Activated T-cell treated with anti-CD3 and anti-CD28 coated beads for 1 hour (primary cell): ENCODE measurements at places on chromosomes 13 and 19.

- no peak for DNase-seq
Observed at GRCh38 chr19:39953915-39954314, 17.1 kb upstream of the PSMC4 start.

DNA sequence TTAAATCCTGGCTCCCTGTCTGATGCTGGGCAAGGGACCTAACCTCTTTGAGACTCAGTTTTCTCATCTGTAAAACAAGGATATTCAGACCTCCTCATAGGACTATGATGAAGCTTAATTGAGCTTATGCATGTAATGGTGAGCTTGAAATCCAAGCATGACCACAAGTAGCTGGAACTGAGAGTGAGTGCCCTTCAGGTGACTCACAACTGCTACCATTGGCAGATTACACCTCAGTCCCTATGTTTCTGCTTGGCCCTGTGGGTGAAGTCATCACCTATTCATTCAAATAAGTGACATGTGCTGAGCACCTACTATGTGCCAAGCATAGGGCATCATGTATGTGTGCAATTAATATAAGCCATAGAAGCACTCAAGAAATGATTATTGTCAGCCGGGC lies 25.7 kb downstream of the NOVA2 start:
- no peak for DNase-seq

GRCh38 chr13:44413095-44413494 lies 39.5 kb downstream of the SERP2 start:
- DNase-seq, result no peak

DNA sequence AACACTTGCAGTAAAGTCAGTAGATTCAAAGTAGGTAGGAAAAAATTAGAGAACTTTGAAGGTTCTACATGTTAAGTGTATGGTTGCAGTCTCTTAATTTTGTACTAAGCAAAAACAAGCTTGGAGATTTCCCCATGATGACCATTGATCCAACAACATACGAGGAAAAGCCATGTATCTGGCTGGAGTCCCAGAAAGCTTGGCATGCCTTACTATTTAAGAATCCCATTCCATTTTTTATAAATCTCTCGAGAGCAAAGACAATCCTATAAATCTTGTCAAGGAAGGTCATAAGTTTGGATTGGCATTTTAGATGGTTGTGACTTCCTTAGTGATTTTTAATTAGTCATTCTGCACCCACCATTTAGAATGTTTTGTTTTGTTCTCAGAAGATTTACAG lies 495.9 kb downstream of the GPC5 start:
- DNase-seq, result no peak

- DNase-seq, result no peak
Observed at GRCh38 chr19:53644061-53644816, 12.4 kb downstream of the DPRX start.

GRCh38 chr19:12034198-12034597 lies 1.3 kb downstream of the ZNF433 start:
- DNase-seq, result no peak

DNA sequence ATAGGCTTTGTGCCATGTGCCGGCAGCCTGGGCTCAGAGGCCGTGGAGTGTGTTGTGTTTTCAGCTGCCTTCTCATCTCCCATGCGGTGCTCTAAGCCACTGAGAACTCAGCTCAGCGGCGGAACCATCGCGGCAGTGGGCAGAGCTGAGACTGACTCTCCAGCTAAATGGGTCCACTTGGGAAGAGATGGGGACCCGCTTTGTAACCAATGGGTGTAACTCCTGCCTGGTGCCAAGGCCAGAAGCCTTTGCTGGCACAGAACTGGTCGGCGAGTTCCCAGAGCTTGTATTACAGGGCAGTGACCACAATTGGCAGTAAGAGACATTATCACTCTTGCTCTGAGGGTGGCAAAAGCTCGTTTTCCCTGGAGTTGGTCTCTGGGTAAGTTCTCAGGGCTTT lies 183.0 kb downstream of the STK24 start:
- no peak for DNase-seq

DNA sequence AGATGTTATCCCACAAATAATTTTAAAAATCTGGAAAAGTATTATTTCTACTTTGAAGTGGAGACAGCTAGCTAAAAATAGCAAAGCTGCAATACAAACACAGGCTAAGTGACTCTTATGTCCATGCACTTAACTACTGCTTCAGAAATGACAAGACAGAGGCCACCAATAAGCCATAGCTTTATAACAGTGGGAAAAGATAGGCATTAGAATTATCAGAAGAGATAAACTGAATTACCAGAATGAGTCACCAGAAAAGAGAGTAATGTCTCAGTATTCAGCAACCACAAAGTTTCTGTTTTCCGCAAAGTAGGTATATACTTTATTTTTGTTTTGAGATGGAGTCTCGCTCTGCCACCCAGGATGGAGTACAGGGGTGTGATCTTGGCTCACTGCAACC lies 17.1 kb downstream of the CLN5 start:
- no peak for DNase-seq

GRCh38 chr19:12748489-12748888 lies 3.1 kb upstream of the BEST2 start:
- DNase-seq, result no peak

- peak; percentile 7 for DNase-seq
Observed at GRCh38 chr19:37817180-37817981, 38.0 kb upstream of the ZNF573 start.

GRCh38 chr13:30016398-30016797 lies 166.0 kb upstream of the UBL3 start:
- DNase-seq, result no peak

- DNase-seq, result peak; percentile 23
Observed at GRCh38 chr19:14118165-14119051, 846 bp upstream of the PRKACA start.

DNA sequence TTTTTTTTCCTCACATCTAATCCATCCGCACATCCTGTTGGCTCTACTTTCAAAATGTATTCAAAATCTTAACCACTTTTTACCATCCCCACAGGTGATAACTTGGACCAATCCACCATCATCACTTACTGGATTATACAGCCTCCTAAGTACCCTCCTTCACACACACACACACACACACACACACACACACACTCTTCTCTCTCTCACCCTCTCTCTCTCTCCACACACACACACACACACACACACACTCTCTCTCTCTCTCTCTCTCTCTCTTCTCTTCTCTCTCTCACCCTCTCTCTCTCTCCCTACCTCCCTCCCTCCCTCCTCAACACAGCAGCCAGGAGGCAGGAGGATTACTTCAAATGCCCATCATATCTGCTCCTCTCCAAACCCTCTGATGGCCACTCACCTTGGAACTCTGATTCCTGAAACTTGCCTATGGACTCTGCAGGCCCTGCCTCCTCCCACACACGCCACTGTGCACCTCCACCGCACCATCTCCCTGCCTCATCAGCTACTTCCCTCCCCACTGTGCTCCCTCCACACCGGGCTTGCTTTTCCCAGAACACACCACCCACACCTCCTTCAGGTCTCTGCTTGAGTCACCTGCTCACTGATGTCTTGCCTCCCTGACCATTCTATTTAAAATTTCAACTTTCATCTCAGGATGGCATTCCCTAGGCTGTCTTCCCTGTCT lies 39.7 kb downstream of the RCBTB2 start:
- no peak for DNase-seq

GRCh38 chr13:21322327-21322965 lies 136.7 kb downstream of the ZDHHC20 start:
- DNase-seq, result no peak

- DNase-seq, result peak; percentile 37
Observed at GRCh38 chr19:8515317-8515716, 1.4 kb upstream of the ZNF414 start.

GRCh38 chr19:48681127-48681470 lies 8.3 kb upstream of the NTN5 start:
- no peak for DNase-seq

GRCh38 chr13:31826521-31826920 lies 87.2 kb downstream of the RXFP2 start:
- DNase-seq, result no peak

DNA sequence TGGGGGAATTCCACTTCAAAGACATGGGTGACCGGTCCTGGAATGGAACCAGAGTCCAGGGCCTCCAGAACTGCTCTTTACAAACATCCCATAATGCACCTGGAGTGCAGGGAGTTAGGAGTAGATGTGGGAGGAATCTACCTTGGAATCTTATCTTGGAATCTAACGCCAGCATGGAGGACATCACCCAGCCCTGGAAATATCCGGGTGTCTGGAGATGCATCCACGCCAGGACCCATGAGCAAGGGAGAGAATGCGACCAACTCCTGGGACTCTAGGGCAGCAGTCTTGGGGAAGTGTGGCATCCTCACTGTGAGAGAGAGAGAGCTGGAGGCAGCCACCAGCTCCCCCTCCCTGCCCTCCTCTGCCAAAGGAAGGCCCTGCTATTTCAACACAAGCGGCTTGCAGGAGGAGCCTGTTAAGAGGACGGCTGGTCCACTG lies 211.8 kb downstream of the UQCRFS1 start:
- no peak for DNase-seq

DNA sequence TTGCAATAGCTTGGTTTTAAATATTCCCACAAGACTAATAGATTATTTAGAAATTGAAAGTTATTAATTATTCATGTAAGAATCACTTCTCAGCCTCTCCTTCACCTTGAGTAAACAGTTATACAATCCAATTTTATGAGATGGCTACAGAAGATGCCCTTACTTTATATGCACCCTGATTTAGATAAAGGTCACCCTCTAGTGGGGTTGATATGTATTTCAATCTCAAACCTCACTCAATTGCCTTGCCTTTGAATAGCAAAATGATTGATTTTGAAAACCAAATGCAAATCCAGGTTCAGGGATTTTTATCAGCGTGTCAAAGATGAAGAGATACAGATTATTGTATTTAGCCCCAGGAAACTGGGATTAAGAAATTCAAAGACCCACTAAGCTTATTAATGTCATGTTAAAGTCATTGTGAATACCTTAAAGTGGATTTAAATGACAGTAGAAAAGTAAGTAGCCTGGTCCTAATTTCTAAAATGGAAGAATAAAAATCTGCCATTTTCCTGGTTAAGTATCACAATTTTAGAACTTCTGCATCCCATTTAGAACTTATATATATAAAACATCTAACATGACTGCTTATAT lies 305.1 kb downstream of the ITGBL1 start:
- DNase-seq, result no peak

DNA sequence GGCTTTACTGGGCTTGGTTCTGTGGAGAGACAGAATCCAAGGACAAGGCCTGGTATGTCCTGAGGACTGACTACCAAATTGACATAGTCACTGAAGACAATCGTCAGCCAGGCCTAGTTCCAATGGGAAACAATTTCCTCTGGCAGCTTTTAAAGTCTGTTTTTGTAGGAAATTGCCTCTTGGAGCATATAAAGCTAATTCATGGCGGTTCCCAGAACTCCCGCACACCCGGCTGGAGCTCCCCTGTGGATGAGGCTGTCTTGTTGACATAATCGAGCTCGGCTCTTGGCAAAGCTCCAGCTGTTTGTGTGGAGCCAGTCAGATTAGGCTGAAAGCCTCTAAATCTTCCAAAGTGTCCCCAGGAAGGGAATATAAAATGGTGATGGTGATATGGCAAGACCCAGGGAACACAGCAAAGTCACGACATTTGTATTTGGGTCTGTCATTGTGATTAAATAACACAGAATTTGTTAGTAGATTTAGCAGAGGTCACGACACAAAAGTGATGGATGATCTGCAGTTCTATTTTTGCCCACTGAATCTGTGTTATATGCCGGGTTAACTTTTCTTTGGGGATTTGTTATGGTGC lies 395.0 kb downstream of the PCDH9 start:
- DNase-seq, result no peak

GRCh38 chr19:45464274-45464673 lies 3.5 kb upstream of the FOSB start:
- no peak for DNase-seq

DNA sequence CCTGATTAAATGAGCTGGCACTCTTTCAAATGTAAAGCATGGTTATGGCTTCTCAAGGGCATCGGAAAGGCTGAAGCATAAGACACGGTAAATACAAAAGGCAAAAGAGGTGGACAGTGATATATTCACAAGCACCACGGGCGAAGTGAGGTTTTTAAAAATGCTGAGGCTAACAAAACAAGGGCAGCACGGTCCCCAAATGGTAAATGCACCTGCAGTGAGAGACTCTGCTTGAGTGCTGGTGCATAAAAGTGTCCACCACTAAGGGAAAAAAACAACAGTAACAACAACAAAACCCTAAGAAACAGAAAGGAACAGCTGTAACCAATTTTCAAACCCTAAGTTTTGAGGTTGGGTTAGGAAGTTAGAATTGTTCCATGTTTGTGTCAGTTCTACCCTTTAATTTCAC lies 234.9 kb downstream of the PCDH9 start:
- no peak for DNase-seq

- DNase-seq, result no peak
Observed at GRCh38 chr19:1045247-1045603, 5.3 kb downstream of the ABCA7 start.

DNA sequence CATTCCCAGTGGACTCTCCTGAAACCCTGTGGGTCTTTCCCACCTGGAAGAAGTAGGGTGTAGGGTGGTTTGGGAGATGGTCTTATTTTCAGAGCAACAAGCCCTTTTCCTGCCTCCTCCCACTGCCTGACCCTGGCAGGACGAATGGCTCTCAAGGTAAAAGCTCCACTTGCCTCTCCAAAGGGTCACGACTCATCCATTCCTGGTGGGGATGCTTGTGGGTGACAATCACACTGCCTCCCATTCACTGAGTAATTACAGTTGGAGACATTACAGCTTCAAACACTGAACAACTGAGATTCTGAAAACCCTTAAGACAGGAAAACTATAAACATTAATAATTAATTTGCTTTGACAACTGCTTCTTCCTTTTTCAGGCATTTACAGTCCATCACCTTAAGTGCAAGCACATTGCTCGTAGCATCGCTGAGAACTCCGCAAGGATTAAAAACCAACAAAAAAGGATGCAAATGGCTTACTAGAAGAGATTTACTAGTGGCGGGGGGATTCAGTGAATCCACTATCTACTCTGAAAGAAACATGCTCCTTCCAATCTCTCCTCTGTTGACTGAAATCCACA lies 199.6 kb upstream of the IRS2 start:
- DNase-seq, result no peak

DNA sequence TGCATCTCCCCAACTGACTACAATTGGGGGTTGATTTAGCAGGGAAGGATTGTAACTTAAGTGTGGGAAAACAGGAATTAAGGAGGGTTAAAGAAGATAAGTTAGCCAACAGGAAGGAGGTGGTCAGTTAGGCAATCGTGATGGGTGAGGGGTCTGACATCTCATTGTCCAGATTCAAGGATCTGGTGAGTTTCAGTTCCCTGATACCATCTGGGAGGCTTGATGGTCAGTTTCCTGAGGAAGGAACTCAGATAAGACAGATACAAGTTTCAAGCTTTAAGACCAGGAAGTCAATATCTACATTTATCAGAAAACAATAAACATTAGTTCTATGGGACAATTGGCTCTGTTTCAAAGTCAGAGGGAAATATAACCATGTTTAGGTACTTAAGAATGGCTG lies 601.8 kb downstream of the SLITRK6 start:
- DNase-seq, result no peak

- no peak for DNase-seq
Observed at GRCh38 chr13:47521890-47522487, 479.1 kb downstream of the SUCLA2 start.

GRCh38 chr13:96181911-96182310 lies 92.0 kb downstream of the HS6ST3 start:
- DNase-seq, result no peak
